ENCODE measurements at places on chromosomes 2 and 18.

GRCh38 chr18:43161528-43161927 is 46.0 kb upstream of the RIT2 start:
- DNase-seq: no peak

- DNase-seq: no peak
Measured at GRCh38 chr2:54122171-54122935, 6.9 kb downstream of the ACYP2 start.

DNA sequence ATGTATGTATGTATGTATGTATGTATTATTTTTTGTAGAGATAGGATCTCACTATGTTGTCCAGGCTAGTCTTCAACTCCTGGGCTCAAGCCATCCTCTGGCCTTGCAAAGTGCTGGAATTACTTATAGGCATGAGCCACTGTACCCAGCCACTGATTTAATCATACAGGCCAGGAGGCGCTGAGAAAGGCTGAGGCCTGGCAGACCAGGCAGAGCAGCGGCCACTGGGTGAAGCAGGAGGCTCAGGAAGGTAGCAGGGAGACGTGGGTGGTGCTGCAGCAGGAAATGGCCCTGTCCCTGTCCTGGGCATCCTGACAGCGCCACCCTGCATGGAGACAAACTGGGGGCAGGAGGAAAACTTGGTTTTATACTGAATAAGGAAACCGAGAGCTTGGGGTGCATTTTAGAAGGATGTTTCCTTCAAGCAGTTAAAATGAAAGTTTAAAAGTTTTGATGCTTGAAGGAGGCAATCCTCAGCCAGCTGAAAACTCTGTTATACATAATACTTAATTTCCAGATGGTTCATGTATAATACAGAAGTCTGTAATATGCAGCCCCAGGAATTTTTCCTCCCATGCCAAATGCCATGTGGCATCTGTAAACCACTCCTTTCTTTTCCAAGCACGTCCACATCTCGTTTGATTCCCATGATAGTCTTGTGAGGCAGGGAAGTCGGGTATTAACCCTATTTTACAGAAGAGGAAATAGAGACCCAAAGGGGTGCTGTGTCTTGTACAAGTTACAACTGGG is 182.4 kb downstream of the CELF4 start:
- no peak for DNase-seq

DNA sequence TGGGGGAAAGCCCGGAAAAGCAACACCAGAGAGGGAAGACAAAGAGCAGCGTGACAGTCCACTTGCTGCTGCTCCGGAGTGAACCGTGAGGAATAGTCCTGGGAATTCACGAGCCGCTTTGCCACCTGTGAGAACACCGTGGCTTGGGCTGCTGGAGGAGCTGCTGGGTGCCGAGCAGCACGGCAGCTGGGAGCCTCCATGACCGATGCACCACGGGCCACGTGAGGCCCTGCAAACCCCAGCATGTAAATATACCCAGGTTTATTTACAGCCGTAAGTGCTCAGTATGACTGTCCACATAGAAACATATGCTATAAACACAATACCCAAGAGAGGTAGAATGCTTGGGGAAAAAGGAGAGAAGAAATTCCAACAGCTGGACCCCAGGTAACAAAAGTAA is 65.1 kb downstream of the SMIM21 start:
- no peak for DNase-seq

Data from effector CD8-positive, alpha-beta T cell (primary cell).